Foreskin melanocyte (primary cell): ENCODE measurements at places on chromosomes 7 and 10.

DNA sequence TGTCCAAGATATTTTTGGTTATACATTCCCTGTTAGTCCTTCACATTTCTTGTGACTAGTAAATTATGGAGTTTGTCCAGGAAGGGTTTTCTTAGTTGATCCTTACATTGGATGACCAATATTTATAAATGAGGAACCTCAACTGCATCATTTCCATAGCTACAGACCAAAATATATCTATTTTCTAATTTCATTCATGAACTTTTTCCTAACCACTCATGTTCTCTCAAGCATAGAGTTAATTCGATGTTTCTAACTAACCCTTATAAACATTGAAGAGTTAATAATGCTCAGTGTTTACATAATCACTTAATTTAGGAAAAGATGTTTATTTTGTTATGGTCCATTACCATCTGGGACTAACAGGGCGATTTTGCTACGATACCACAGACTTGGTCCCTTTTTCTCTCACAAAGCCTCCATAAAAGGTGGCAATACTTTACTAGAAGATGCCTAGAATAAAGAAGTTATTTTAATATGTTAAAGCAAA is 591.0 kb downstream of the MAGI2 start:
- DNase-seq, result no peak

DNA sequence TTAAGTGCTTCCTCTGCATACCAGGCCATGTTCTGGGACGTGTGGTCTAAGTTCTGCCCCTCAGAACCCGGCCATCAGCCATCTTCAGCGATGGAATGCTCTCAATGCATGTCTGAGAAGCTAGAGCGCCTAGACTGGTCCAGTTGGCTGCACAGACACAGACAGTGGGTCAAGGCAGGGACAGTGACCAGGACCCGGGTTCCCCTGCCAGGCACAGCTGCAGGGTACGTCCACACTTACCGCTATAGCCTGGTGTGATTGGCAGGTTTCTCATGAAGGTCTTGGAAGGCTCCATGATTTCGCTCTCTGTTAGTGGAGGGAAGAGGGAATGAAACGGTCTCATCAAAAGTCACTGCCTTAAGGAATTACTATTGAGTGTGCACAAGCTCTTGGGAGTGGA is 47.3 kb downstream of the PNLIPRP2 start:
- no peak for DNase-seq

DNA sequence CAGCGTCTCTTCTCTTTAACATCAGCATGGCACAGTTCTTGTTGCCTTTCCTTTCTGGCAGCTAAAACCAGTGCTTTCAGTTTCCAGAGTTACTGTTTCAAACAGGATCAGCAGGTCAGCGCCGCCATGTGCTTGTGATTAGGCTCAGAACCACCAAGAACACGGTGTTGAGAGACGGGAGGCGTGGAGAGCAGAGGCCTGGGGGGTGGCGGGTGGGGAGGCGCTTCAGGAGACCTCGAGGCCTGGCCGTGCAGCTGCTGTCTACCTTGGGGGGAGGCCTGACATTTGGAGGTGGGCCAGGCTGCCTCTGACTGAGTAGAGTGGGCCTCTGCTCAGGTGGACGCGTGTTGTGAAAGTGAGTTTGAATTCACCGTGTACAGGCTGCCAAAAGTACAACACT is 22.0 kb downstream of the PFKFB3 start:
- no peak for DNase-seq

DNA sequence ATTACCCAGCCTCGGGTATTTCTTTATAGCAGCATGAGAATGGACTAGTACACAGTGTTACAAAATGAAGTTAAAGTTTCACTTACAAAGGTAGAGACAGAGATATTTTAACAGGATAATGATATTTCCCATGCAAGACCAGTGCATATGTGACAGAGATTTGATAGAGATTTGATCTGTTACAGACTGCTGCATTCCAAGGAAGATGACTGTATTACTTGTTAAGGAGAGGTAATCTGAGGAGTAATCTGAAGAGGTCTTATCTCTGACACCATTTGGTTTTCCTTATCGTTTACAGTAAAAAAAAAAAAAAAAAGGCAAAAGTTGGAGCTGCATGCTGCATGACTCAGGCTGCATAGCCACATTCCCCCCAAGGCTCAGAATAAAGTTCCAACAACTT is 289.6 kb downstream of the POM121L12 start:
- DNase-seq, result no peak

DNA sequence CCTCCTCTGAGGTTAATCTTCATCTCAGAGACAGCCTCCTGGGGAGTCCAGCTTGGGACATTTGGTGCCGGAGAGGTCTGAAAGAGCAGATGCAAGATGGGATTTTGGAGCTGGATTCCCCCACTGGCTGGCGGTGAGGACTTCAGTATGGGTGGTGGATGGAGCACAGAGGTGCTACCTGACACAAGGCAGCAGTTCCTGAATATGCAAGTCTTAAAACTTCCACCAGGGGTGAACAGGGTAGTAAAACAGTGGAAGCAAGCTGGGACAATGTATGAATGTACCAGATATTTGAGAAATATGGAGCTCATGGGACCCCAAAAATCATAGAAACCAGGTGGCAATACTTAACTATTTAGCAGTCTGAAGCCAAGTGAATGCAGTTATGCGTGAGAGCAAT is 4.8 kb upstream of the TAF3 start:
- DNase-seq, result no peak

- no peak for DNase-seq
Measured at GRCh38 chr7:130970196-130970595, 236.2 kb upstream of the KLF14 start.
